ENCODE measurements at places on chromosomes 1 and 21.

DNA sequence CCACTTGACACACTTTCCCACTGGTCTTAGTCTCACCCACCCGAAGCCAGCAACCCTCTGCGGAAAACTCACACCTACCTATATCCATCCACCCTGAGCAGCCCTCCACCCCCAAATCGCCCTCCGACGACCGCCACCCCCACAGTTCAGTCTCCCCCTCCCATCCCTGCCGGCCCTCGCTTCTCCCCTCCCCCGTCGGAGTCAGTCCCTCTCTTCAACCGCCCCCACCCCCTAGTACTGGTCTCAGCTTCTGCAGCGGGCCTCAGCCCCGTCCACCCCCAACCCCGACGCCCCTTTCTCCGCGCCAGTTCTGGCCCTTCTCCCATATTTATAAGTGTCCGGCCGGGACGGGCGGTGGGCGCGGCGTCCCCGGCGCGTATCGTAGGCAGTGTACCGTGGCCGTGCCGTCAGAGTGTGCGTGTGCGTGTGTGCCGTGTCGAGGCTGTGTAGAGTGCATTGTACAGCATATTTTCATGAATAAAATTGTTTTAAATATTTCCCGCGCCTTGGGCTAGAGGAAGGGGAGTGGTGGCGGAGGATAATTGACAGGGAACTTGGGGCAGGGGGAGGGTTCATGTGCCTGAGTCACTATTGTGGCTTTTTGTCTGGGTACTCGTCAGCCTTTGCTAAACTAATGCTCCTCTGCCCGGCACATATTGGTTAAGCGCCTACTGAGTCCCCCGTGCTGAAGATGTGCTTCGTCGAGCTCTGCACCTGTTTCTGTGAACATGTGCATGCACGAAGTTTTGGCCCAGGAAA, 22.0 kb downstream of the FOXO6 start:
- peak; percentile 42 for DNase-seq

GRCh38 chr1:198858033-198858432, 219.2 kb downstream of the PTPRC start:
- no peak for DNase-seq

DNA sequence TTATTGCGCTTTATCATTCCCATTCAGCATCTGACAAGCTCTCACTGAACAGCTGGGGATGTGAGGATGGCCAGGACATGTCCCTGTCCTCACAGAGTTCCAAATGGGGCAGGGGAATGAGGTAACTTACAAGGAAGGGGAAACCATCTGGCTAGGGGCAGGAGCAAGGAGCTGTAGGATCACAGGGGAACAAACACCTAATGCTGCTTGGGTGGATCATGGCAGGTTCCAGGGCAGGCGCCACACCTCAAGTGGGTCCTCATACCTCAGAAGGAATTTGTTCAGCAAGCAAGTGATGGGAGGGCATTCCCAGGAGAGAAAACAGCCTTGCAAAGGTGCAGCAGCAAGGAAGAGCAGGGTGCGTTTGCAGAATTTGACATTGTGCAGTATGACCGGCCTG, 35.1 kb upstream of the GRIK3 start:
- DNase-seq, result no peak

DNA sequence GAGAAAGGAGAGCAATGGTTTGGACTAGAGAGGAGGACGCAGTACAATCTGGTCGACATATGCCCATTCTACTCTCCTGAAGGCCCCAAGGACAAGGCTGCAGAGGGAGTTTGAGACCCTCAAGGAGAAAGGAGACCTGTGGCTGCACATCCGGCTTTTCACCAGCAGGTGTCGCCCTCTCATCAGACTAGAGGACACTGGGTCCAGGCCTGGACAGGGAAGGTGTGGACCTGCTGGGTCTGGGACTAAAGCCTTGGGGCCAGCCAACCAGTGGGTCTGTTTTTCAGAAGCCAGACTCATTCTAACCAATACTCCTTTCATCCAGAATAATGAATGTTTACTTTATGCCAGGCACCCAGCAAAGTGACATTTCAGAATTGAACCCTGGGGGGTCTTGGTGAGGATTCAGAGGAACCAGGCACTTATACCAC, 5.0 kb downstream of the SRARP start:
- DNase-seq, result peak; percentile 54

GRCh38 chr1:229031061-229031460, 239.8 kb upstream of the RAB4A start:
- DNase-seq, result no peak

DNA sequence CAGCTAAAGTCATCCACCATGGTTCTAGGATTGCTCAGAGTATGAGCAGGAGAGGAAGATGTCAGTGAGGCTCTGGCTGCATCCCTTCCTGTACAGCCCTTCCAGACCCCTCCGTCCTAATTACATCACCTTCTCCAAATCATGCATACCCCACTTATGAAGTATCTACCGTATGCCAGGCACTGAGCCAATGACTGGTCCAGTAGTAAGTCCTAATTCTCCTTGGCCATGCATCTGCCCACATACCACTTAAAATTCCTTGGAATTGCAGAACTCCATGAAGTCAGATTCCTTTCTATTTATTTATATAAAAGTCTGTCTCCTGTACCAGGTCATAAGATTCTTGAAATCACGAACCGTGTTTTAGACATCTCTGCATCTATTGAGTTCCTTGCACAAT, 106.1 kb downstream of the SEC16B start:
- no peak for DNase-seq

GRCh38 chr1:246582301-246583055, 16.2 kb downstream of the CNST start:
- DNase-seq, result no peak

DNA sequence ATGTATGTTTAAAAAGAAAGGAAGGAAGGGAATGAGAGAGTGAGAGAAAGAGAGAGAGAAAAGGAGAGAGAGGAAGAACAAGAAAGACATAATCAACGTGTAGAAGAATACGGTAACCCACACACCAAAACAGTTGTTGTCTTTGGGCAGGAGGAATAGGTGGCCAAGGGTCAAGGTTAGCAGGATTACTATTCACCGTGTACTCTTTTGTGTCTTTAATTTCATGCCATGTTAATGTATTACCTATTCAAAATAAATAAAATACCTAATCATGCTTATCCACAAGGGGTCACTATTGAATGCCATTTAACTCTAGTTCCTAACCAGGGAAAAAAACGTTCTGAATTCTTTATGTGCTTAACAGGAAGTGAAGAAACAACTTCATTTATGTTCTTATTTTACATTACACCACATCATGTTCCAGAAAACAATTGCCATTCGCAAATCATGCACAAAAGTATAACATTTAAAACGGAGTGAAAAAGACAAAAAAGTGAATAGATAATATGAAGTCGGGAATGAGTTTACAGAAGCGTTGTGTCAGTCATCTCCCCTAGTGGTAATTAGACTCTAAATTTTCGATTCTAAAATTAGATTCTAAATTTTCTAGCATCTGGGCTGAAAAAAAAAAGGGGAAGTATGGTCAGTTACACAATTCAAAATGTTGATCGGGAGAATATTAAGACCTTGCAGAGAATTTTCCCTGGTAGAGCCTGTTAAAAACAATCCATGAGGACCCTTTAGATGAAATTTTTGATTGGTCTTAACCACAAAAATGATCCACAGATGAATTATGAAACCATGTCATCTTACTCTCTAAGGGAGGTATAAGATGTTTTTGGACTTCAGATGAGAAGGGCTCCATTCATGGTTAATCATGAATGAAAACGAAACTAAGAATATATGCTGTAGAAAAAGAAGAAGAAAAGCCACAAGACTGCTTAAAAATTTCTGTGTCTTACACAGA, 700 bp upstream of the KMO start:
- peak; percentile 79 for DNase-seq

DNA sequence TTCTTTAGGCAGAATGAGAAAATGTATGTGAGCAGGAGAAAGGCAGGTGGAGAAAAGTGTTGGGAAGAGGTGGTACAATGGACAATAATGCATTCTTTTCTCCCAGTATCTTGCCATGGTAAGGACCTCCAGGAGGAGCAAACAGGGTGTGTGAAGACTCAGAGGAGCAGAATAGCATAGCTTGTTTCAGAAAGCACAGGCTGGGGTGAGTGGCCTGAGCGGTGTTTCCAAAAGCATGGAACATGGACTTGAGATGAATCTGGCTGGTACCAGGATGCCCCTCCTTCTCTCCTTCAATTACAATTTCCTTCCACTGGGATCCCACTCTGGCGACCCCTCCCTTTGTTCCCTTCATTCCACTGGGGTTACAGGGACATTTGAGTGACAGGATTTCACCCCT, 123.4 kb upstream of the TNR start:
- no peak for DNase-seq

- peak; percentile 63 for DNase-seq
Measured at GRCh38 chr1:216183007-216183406, 240.2 kb downstream of the USH2A start.

- DNase-seq, result no peak
Measured at GRCh38 chr1:13702425-13703127, 2.6 kb downstream of the PRDM2 start.

- no peak for DNase-seq
Measured at GRCh38 chr1:39117899-39118450, 86.5 kb upstream of the MACF1 start.

- no peak for DNase-seq
Measured at GRCh38 chr1:37274938-37275631, 199.3 kb upstream of the ZC3H12A start.

DNA sequence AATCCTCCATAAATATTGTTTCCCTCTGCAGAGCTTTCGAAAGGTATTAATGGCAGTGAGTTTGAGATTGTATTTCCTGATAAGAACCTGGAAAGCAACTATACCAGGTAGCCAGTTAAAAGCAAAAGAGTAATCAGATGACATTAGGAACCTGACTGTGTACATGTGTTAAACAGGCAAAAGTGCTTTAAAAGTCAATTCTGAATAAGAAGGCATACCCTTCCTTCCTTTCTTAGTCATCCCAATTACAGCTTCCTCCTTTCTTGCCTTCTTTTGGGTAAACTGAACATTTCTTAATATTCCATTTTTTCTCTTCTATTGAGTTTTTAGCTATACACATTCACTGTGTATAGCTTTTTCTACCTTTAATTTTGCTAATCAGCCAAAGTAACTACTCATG, 144.7 kb downstream of the ZNF281 start:
- no peak for DNase-seq

DNA sequence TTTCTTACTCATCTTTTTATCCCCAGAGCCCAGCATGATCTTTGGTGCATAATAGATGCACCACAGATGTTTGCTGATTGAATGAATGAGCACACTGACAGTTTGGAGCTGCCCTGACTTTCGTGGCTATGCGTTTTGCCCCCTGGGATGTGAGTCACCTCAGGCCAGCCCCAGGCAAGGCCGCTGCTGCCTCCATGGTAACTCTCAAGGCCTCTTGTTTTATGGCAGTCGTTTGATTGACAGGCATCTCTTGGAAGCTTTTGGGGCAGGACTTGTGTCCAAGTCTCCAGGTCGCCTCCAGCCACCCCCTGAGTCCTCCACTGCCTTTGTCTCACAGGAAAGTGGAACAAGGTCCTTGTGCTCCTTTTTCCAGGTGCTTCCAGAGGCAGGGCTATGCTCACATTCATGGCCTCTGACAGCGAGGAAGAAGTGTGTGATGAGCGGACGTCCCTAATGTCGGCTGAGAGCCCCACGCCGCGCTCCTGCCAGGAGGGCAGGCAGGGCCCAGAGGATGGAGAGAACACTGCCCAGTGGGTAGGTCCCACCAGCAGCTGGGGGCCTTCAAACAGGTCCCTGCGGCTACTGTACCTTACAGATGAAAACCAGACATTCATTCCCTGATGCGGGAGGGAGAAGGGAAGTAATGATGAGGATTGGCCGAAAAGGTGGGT, 11.2 kb downstream of the PSEN2 start:
- DNase-seq, result no peak

- DNase-seq, result no peak
Measured at GRCh38 chr1:11187931-11188330, 1.2 kb upstream of the ANGPTL7 start.

- no peak for DNase-seq
Measured at GRCh38 chr1:106793651-106794050, 262.8 kb upstream of the PRMT6 start.

DNA sequence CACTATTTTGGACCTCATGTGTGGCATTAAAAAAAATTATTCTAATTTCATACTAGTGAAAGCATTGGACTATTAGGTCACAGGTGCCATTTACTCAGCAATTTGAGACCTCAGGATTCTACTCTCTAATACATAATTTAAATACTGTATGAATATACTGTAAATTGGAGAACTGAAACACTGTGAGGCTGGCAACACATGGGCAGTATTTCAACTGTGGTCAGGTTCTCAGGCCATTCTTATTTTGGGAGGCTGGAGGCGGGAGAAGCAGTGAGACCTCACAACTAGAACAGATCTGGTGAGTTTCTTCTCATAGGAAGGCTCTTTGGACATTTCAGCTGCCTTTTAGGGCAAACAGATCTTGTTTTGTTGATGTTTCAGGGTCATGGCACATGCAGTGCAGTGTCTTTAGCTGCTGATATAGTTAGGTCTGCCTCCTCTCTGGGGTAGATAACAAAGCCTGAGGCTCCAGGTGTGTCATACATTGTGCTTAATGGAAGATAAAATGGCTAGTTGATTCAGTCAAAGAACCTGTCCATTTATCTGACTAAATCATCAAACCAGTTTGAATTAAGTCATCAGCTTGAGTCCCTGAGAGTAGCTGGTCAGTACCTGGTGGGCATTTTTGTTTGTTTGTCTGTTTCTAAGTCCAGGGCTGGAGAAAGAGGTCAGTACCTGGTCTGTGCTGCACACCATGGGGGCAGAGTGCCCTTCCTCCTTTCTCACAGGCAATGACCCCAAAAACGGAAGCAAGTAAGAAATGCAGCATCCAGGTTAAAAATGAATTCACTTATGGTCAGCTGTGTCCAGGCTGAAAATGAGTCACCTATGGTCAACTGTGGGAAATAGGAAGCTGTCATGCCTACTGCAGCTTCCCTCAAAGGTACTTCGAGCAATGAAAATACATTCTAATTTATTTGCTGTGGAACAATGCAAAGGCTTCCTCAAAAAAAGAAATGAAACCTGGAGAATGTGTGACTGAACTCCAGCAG, 216.2 kb downstream of the SDCCAG8 start:
- DNase-seq, result peak; percentile 45

GRCh38 chr1:203463469-203464062, 12.0 kb upstream of the PRELP start:
- no peak for DNase-seq

- no peak for DNase-seq
Measured at GRCh38 chr1:176745945-176746344, 283.0 kb downstream of the PAPPA2 start.

GRCh38 chr1:172680733-172681275, 21.9 kb downstream of the FASLG start:
- DNase-seq, result no peak

DNA sequence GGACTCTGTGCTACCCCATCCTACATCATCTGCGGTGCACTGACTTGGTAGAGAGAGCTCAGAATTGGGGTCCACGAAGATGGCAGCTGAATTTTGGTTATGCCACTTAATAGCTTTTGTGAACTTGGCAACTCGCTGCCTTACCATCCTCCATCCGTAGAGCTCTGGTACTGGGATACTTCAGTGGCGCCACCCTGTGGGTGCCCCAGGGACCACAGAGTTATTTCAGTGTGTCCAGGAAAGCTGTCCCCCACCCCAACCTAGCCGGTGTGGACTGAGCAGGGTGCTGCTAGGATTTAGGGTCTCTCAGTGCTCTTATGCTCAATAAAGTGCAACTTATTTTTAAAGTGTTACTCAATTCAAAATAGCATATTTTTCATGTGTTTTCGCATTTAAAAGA, 9.0 kb upstream of the USF1 start:
- no peak for DNase-seq
